ENCODE measurements at places on chromosomes 1 and 21.

GRCh38 chr1:112788561-112788960, 73.4 kb upstream of the PPM1J start:
- DNase-seq, result no peak

DNA sequence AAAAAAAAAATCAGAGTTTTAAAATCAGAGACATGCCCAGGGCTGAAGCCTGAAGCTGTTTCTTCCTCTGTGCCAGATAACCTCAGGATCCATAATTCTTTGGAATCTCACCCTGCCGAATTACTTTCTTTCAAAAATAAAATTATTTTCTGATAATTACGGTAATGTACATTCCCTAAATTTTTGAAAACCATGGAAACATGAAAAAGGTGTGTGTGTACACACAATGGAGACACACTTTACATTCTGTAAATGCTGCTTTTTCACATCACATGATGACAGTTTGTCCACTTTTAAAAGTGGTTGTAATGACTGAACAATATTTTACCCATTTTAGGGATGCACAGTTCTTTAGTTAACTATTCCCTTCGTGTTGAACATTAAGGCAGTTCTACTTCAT, 21.5 kb downstream of the CRCT1 start:
- DNase-seq, result no peak

DNA sequence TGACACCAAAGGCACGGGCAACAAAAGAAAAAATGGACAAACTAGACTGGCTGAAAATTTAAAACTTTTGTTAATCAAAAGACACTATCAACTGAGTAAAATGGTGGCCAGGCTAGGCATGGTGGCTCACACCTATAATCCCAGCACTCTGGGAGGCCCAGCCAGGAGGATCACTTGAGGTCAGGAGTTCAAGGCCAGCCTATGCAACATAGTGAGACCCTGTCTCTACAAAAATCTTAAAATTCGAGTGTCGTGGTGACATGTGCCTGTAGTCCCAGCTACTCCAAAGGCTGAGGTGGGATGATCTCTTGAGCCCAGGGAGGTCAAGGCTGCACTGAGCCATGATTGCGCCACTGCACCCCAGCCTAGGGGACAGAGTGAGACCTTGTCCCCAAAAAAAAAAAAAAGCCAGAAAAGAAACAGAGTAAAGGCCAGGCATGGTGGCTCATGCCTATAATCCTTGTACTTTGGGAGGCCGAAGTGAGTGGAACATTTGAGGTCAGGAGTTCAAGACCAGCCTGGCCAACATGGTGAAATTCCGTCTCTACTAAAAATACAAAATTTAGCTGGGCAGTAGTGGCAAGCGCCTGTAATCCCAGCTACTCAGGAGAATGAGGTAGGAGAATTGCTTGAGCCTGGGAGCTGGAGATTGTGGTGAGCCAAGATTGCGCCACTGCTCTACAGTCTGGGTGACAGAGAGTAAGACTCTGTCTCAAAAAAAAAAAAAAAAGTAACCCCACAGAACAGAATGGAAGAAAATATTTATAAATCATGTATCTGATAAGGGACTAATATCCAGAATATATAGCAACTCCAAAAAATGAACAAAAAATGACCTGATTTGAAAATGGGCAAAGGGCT, 8.0 kb downstream of the TUT4 start:
- no peak for DNase-seq

GRCh38 chr1:116434849-116435248, 61.8 kb downstream of the ATP1A1 start:
- no peak for DNase-seq

DNA sequence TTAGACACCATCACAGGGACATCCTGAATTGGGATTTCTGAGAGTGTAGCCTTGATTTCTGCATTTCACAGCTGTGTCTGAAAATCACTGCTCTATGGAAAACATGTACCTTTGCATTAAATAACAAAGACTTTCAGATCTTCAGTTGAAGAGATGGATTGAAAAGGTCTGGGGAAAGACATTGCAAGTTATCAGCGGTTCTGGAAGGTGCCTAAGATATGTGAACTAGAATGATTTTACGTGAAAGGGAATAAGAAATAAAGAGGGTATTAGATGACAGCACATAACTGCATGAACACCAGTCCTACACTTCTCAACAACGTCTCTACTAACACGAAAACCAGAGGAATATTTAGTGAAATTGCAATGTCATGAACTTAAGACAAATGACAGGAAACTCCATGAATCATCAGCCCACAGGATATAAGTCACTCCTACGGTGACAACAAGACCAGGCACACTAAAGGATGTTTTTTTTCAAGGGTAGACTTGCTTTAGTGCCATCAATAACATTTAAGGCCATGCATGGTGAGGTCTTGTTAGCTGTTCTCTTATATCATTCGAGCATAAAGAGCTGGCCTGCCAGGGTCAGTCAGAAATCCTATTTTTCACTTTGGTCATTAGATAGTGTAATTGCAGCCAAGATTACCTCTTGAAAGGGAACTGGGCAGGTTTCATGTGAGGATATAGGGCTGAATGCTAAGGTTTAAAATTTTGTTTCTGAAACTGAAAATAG, 283.1 kb downstream of the GRIK1 start:
- no peak for DNase-seq

GRCh38 chr1:61391730-61392129, 309.4 kb downstream of the NFIA start:
- DNase-seq, result no peak

- no peak for DNase-seq
These were observed 114.5 kb upstream of the PLXNA2 start for GRCh38 chr1:208358651-208359050.

GRCh38 chr1:155000411-155000725, 2.2 kb upstream of the ZBTB7B start:
- DNase-seq, result no peak

DNA sequence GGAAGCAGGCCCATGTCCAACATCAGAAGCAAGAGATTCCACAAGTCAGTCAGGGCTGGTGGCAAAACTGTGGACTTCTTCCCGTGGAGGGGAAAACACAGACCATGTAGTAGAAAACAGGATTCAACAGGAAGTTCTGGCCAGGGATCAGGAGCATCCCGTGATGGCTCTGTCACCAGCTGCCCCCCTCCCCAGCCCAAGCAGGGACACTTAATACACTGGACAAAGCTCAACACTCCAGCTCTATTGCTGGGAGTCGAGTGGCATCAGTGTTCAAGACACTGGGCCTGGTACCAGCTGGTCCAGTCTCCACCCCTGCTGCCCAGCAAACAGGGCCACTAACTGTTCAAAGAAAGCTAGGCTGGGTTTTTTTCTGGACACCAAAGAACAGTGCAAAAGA, 3.7 kb downstream of the SLC45A3 start:
- no peak for DNase-seq

- DNase-seq, result no peak
These were observed 19.4 kb upstream of the CASZ1 start for GRCh38 chr1:10815858-10816195.

- peak; percentile 73 for DNase-seq
These were observed 6.6 kb upstream of the RNU1-2 start for GRCh38 chr1:16888860-16889816.

GRCh38 chr1:51559064-51559500, 40.0 kb upstream of the EPS15 start:
- DNase-seq, result no peak

DNA sequence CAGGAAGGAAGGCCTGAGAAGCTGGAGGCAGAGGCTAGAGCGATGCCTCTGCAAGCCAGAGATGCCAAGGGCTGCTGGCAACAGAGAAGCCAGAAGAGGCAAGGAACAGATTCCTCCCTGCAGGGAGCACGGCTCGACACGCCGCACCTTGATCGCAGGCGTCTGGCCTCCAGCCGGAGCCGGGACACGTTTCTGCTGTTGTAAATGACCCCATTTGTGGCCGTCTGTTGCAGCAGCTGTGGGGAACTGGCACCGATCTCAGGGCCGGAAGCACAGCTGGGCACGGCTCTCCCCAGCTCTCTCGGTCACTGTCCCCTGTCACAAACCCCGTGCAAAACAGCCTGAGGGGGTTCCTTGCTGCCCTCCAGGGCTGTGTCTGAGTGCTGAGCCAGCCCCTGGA, 59.6 kb downstream of the SIK1 start:
- no peak for DNase-seq

- DNase-seq, result no peak
These were observed 223.9 kb downstream of the S1PR1 start for GRCh38 chr1:101460739-101461138.
